ENCODE measurements at places on chromosomes 13 and 19.

DNA sequence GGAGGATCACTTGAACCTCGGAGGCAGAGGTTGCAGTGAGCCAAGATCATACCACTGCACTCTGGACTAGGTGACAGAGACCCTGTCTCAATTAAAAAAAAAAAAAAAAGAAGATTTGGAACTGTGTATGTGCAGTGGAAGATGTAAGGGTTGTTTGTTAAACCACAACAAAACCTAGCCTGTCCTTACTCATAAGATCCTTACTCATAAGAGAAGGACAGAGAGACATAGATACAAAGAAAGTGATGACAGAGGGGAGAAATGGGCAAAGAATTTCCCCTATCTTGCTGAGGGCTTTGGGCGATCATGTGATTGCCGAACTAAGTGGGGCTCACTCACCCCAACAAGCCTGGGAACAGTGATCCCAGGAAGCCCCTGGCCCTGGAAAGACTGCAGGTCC is 7.9 kb downstream of the ITPKC start:
- DNase-seq = no peak

DNA sequence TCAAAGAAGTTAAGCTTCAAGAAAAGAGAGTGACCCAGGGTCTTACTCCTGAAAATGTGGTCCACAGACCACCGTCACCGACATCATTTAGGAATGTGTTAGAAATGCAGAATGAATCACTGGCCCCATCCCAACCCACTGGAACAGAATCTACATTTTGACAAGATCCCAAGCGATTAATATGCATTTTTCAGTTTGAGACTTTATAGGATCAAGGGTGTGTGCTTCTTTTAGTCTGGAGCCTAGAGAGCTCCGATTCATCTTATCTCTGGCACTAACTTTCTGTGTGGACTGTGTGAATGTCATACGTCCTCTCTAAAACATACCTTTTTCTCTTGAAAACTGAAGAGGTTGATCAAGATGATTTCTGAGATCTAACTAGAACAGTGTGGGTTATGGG is 484.8 kb downstream of the MYO16 start:
- no peak for DNase-seq

DNA sequence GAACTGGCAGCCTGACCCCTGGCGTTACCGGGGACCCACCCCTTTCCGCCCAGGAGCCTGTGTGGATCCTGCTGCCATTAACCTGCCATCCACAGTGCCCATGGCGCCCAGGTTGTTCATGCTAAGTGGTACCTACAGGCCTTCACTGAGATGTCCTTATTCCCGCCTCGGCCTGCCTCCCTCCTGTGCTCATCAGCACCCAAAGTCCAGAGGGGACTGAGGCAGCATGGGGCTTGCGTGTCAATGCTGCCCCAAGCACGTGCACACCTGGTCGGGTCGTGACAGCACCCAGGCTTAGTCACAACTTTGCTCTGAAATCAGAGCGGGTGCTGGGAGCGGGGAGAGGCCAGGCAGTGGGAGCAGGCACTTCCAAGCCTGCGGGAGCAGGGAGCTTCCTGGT is 3.7 kb upstream of the INTS6 start:
- no peak for DNase-seq

DNA sequence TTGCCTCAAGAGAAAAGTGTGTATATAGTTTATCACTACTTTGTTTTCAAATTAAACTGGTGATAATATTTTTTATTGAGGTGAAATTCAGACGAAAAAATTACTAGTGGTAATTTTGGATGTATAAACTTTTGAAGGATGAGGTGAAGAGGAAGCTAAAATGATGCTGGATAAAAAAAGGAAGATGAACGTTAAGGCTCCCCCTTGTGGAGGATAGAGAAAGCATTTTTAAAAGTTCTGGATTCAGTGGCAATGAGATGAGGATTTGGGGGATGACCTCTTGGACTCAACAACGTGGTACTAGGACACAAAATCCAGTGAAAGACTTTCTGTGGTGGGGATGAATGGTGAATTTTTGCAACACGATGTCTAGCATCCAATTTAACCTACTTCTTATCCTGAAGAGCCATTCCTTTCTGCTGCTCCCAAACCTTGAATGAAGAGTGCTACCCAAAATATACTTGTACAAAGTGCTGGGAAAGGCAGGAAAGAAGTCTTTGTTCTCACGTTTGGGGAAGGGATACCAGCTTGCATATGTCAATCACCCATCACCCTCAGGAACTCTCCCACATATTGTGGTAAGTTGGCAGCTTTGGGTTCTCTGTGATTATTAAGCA is 7.3 kb upstream of the SIGLEC5 start:
- no peak for DNase-seq

GRCh38 chr19:13588957-13589833 is 82.9 kb upstream of the CACNA1A start:
- peak; percentile 57 for DNase-seq

DNA sequence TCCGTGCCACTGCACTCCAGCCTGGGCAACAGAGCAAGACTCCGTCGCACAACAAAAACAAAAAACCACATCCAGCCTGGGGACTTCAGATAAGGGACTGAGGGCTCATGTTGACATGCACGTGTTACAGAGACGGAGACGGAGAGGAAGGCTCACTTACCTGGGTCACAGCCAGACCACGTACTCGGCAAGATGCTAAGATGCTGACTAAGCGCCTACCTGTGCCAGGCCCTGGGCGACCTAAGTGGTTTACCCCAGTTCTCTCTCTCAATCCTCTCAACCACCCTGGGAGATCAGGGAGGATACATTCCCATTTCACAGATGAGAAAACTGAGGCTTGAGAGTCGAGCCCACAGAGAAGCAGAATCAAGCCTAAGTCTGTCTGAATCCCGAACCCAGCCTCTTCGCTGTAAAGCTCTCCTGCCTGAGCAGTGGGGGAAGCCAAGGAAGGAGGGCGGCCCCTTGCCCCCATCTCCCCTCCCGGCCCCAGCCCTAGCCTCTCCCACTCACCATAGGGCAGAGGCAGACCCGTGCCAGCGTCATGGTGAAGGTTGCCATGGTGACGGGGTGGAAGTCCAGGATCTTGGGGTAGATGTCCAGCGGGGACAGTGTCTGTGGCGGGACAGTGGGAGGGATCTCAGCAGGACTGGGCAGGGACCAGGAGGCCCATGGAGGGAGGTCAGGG is 13.5 kb downstream of the ERCC2 start:
- DNase-seq = no peak

- DNase-seq = no peak
Measured at GRCh38 chr19:3914199-3914598, 18.7 kb upstream of the NMRK2 start.

DNA sequence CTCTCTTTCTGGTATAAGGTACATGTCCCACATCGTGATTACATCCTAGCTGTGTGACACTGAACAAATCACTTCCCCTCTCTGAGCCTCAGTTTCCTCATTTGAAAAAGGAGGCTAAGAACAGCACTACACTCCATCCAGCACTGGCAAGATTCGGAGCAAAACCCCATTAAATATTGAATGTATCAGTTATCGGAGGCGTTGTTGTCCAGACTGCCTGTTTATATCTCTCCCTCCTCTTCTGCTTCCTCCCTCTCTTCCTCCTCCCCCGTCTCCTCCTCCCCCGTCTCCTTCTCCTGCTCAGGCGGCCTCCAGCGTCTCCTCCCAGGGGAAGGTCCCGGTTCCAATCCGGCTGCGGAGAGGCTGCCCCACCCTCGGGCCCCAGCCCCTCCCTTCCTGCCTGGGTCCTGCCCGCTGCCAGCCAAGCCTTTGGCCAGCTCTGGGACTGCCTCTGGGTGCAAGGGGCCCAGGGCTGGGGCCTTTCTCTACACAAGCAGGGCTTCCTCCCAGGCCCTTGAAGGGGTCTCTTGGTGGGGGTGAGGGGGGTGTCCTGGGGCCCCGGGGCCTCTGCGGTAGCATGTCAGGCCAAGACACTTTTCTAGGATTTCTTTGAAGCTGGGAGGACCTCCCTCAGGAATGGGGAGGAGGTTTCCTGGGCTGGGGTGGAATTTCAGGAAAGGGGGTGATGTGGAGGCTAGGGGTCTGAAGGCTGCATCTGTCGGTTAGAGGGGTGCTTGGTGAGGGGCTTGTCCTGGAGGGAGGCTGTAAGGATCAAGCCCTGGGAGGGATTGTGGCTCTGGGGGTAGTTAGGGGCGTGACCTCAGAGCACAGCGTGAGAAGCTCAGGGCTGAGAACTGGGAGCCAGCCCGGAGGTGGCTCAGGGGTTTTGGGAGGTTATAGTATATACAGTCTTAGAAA is 1.9 kb downstream of the RRAS start:
- peak; percentile 0 for DNase-seq

DNA sequence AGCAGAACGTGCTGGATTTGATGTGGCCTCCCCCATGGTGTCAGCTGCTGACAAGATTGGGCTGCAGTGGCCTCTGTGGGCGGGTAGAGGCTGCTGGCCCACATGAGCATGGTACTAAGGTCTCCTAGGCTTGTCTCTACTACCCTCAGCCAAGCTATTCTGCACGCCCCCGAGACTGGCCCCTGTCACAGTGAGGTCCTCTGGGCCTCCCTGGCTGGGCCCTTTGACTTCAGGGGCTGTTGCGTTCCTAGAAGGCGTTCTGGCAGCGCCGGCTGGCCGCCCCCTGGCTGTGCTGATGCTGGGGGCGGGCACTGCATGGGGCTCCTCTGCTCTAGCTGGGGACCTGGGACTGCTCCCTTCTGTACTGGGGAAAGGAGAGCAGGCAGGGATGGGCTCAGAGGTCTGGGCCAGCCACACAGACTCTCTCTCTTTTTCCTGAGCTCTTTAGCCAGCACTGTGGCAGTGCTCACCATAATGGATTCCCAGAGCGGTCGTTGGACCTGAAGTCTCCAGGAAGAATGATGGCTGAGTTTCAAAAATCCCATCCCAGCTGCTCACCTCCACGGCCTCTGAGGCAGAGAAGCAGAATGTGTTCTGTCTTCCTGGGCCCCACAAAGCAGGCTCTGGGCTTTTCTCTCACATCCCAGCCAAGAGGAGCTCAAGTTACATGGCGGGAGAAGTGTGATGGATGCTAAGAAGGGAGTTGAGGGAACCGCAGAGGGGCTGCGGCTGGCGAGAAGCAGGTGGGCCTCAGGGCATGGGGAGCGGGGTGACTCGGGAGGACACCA is 32.3 kb downstream of the TSSK6 start:
- DNase-seq = no peak

GRCh38 chr19:47186446-47187334 is 44.3 kb downstream of the BBC3 start:
- no peak for DNase-seq

DNA sequence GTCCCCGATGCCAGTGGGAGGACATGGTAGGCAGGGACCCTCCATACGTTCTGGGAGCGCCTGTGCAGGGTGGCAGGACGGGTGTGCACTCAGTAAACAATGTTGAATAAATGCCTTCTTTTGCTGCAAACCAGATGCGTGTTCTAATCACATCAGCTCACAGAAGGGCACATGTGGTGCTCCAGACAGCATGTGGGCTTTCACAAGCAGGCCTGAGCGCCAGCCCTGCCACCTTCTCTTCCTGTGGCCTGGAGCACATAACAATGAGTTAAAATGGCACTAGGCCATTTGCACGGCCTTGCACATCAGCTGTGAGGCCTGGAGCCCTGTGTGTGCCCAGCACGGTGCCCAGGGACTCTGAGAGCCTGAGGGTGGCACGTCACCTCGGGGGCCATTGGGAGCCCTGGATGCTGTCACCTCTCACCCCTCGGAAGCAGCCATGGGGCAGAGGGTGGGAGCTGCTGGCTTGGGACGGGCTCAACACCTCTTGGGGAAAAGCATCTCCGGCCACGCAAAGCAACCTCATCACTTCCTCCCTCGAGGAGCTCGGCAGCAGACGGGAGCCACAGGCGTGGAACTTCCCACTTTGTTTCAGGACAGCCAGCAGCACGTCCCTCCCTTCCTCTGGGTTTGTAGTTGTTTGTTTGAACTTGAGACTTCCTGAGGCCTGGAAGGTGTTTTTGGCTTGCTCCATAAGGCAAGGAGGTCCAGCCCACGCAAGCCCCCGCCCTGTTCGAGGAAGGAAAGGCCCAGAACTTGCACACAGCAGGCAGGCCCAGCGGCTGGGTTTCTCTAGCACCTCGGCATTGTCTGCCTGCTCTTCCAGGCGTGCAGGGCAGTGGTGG is 9.8 kb downstream of the MCF2L start:
- peak; percentile 24 for DNase-seq

DNA sequence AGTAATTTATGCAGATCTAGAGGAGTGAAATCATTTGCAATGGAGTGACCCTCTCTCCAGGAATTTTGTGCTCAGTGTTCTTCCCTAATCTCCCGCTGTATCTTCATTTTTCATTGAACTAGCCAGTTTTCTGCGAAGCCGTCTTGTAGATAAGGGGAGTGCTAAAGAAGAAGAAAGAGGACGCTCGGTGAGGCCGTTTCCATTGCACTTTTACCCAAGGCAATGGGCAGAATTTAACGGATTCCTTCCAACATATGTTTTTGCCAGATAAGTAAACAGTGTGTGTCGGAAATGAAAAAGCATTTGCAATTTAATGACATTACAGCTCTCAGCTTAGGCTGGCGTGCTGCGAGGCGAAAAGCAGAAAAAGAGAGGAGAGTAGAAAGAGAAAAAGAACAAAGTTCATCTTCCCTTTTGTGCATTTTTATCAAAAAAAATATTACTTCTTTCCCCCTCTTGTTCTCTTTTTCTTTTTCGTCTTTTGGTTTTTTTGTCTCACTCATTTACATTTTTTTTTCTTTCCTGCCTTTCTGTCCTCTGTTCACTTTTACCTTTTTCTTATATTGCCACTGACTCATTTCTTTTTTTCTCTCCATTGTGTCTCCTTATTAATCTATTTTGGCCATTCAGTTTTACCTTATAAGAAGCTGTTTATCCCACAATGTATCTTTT is 49.9 kb downstream of the SOX21 start:
- DNase-seq = no peak

DNA sequence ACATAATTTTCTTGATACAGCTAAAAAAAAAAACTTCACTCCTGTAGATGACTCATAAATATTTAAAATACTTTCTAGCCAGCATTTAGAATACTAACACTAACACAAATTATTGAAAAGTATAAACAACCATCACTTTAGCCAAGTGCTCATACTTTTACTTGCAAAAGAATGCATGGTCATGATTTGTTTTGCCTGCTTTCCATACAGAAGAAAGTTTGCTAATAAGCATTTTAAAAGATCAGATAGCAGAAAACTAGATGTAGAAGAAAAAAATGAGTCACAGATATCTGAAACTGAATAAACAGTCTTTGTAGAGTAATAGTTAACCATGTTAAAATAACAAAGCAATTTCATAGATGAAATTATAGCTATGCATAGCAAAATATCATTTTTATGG is 2280.4 kb upstream of the PCDH20 start:
- DNase-seq = no peak

- no peak for DNase-seq
Measured at GRCh38 chr19:18803550-18804138, 12.5 kb upstream of the COMP start.

GRCh38 chr13:32309312-32310133 is 5.6 kb downstream of the ZAR1L start:
- no peak for DNase-seq

GRCh38 chr13:101691341-101691860 is 238.9 kb downstream of the ITGBL1 start:
- DNase-seq = no peak

- no peak for DNase-seq
Measured at GRCh38 chr19:617551-618246, 15.6 kb downstream of the POLRMT start.

GRCh38 chr13:41751734-41752445 is 209.0 kb downstream of the VWA8 start:
- DNase-seq = no peak

All from hippocampal formation (tissue), 2 donors.